ENCODE measurements at places on chromosomes 6 and 20. TPM values are rescaled to one million over a fixed set of nuclear protein-coding genes. Genes with fewer than 3 reads are reported as not detected.

LINC00237 gene
- not detected for total RNA-seq

RAET1L gene
- total RNA-seq, result not detected

CYP39A1 gene
- total RNA-seq, result 1.3 TPM

MLIP gene
- not detected for total RNA-seq

MOXD1 gene
- total RNA-seq, result 118 TPM

C6orf15 gene
- total RNA-seq, result not detected

ALDH5A1 gene
- 0.15 TPM for total RNA-seq

TSPO2 gene
- not detected for total RNA-seq

OLIG3 gene
- not detected for total RNA-seq

MANEA gene
- total RNA-seq, result 11.2 TPM

COL21A1 gene
- total RNA-seq, result 4.6 TPM

IL17A gene
- total RNA-seq, result not detected

EEF1A2 gene
- total RNA-seq, result 0.87 TPM

MRPS26 gene
- total RNA-seq, result 31.4 TPM

TMEM63B gene
- total RNA-seq, result 30.8 TPM

GPLD1 gene
- not detected for total RNA-seq

RIMS1 gene
- under 0.01 TPM for total RNA-seq

PRRT1 gene
- 0.44 TPM for total RNA-seq

RGL2 gene
- total RNA-seq, result 29.2 TPM

LHFPL5 gene
- not detected for total RNA-seq

POU3F2 gene
- total RNA-seq, result not detected

FILIP1 gene
- 0.29 TPM for total RNA-seq

SOX4 gene
- 42.0 TPM for total RNA-seq

ENPP3 gene
- 0.15 TPM for total RNA-seq

LST1 gene
- total RNA-seq, result not detected

GPR6 gene
- not detected for total RNA-seq

SYNGAP1 gene
- 8.0 TPM for total RNA-seq

TINAG gene
- total RNA-seq, result not detected

TFAP2B gene
- not detected for total RNA-seq

FAM209B gene
- total RNA-seq, result not detected

HLA-DMB gene
- 0.50 TPM for total RNA-seq

TRIM31 gene
- not detected for total RNA-seq

DNAH8 gene
- total RNA-seq, result 0.44 TPM

MUC22 gene
- not detected for total RNA-seq

ZSCAN23 gene
- total RNA-seq, result 11.1 TPM

SMLR1 gene
- total RNA-seq, result not detected

NCOA7 gene
- 36.4 TPM for total RNA-seq

TNNC2 gene
- 2.2 TPM for total RNA-seq

NUDT3 gene
- 24.4 TPM for total RNA-seq
